ENCODE measurements at places on chromosomes 11 and 22.

GRCh38 chr11:45402049-45402630 is 116.0 kb upstream of the SYT13 start:
- no peaks in the 10 kb centered on the region for H3K36me3 ChIP-seq
- H3K4me3 ChIP-seq, result no peak overlapping the region
- no peak for DNase-seq
- H3K27ac ChIP-seq, result no peak overlapping the region
- H3K4me1 ChIP-seq, result no peaks in the 10 kb centered on the region

DNA sequence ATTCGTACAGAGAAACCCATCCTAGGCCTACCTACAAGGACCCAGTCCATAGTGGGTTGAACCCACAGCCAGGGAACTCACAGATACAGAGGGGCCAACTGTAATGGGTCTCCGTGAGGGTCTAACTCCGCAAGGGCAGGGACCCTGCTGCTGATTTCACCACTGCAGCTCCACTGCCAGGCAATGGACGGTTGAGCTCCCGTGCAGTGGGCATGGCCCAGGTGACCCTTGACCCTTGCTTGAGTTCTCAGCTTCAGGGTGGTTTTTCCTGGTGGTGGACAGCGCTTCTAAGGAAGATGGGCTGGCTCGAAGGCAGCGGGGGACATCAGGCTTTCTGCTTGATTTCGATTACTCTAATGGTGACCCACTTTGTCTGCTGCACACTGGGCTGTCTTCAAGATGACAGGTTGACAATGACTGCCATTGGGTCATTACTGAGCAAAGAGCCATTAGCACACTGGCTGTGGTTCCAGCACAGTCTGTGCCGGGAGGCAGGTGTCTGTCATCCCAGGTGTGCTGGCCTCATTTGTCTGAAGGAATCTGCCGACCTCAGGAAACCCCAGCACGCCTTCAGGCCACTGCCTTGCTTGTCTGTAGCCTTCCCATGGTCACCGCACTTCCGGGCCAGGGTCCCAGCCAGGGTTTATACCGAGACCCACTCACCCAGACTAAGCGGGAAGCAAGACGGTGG is 3.7 kb upstream of the GAL start:
- H3K27me3 ChIP-seq, result peaks cover 26% of the 10 kb centered on the region
- H3K36me3 ChIP-seq, result no peaks in the 10 kb centered on the region
- H3K27ac ChIP-seq, result no peak overlapping the region

DNA sequence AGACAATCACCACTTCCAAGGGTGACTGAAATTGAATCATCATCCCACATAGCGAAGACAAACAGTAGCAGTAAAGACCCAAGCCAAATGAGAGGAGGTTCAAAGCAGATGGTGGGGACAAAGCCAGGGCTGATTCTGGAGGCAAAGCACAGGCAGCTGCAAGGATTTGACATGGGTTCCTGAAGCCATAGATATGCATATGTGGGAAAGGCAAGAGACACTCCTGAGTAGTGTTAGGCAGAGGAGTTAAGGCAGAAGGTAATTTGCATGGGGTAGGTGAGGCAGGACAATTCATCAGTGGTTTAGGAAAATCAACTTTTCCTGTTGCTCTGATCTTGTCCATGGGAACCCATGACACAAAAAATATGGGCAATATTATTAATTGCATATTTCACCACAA is 462.8 kb downstream of the FAM181B start:
- H3K27ac ChIP-seq, result no peak overlapping the region
- H3K4me1 ChIP-seq, result no peaks in the 10 kb centered on the region
- DNase-seq, result no peak
- no peak overlapping the region for H3K4me3 ChIP-seq
- H3K36me3 ChIP-seq, result no peaks in the 10 kb centered on the region

GRCh38 chr22:20404881-20405280 is 10.9 kb downstream of the ZNF74 start:
- H3K27me3 ChIP-seq, result no peaks in the 10 kb centered on the region
- peaks cover 3% of the 10 kb centered on the region for H3K36me3 ChIP-seq
- H3K27ac ChIP-seq, result no peak overlapping the region

DNA sequence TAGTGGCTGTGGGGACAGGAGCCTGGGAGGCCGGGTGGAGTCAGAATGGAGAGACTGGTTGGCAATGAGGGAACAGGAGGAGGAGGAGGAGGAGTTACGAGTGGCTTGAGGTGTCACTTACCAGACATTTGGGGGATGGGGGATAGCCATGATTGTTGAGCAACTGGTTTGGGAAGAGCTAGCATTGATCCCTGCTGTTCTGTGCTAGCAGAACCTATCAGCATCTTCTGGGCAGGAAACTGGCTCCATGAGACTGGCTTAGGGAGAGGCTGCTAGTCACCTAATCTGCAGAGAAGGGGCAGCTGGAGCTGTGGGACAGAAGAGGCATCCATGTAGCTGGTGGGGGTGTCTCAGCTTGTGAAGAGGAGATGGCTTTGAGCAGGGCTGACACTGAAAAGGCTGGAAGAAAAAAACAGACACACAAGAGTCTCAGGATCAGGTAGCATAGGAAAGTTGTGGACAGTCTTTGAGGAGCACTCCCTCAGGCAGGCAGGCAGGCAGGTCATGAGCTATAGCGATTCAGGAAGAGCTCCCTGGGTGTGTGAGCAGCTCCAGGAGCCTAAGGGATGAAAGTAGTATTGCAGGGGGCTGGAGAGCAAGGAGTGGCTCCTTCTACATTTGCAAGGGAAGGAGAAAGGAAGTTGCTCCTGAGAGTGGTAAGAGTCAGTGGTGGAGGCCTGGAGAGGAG is 22.3 kb downstream of the PIK3IP1 start:
- peak overlapping the region; percentile 44 for H3K27ac ChIP-seq
- DNase-seq, result no peak
- no peaks in the 10 kb centered on the region for H3K27me3 ChIP-seq
- no peak overlapping the region for H3K4me3 ChIP-seq
- H3K36me3 ChIP-seq, result peaks cover 71% of the 10 kb centered on the region
